ENCODE measurements at places on chromosomes 5 and 9. TPM values are rescaled to one million over a fixed set of nuclear protein-coding genes. Genes with fewer than 3 reads are reported as not detected.

PCDHA9 gene
- 0.03 TPM for total RNA-seq

MCTP1 gene
- total RNA-seq, result 1.0 TPM

F12 gene
- total RNA-seq, result 3.2 TPM

TMEFF1 gene
- 36.9 TPM for total RNA-seq

NEUROG1 gene
- total RNA-seq, result not detected

TIGD6 gene
- total RNA-seq, result 3.9 TPM

CCDC152 gene
- 6.6 TPM for total RNA-seq

PCDHB8 gene
- not detected for total RNA-seq

KLF4 gene
- total RNA-seq, result 2.5 TPM

DNA sequence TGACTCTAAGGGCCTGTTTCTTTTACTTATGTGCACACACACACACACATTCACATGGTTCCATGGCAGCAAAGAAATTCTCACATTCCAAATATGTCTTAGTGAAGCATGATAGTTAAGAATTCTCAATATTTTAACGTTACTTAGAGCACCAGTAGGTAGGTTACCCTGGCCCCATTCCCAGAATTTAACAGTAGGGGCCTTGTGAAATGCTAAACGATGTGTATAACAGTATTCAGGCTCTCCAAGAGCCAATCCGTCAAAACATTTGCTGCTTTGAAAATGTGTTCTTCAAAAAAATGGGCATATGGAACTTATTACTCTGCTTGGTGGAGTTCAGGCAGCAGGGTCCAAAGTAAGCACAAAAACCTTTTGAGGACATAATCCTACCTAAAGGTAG lies 93.7 kb upstream of the DAB2 start:
- no peak for DNase-seq

DNA sequence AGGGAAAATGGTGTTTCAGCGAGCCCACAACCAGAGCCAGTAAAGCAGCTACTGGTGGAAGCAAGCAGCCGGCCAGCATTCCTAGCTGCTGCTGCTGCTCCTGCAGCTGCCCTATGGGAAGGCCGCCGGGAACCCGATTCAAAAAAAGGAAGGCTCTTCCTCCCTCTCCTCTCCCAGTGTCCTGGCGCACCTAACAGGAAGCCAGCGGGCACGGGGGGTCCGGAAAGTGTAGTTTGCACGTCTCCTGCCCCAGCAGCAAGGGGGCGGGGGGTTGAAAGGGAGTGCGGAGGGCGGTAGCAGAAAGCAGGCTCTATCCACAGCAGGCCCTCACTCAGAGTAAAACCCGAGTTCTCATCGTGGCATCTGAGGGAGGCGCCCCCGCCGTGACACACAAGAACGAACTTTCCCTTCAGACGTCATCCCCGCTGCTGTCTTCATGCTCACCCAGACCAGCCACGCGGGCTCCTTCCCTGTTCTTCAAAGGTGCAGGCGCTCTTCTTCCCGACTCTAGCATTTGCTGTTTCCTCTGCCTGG lies 16.5 kb downstream of the GRXCR2 start:
- peak; percentile 50 for DNase-seq

- DNase-seq, result no peak
Observed at GRCh38 chr5:76472335-76473008, 69.4 kb downstream of the IQGAP2 start.

GRCh38 chr9:72065076-72065475 lies 4.7 kb upstream of the C9orf57 start:
- no peak for DNase-seq

DNA sequence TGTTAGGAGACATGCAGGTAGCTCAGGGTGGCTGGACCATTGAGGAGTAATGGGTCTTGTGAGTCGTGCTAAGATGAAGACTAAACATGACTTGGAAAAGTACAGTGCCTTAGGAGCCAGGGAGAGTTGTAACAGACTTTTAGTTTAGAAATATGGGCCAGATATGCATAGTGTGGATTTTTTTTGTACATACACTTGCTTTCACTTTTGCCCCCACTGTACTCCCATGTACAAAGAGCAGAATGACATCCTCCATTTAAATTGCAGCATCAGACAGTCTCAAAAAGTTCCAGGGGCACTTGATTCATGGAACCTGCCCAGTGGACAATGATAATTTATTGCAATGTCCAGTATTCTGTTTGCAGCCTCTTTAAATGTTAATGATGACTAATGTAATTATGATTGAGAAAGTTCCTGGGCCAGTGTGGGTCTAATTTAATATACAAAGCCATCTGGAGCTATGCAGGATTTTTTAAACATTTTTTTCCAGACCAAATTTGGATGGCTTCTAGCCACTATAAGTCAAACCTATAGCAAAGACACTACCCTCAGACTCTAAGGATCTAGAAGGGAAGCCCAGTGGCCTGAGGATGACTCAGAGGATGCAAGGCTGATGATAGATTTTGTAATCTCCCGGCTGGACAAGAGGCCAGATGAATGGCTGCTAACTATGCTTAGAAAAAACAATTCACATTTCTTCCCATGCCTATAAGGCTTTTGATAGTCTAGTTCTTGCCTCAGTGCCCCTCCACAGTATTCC lies 80.1 kb downstream of the TRPC7 start:
- no peak for DNase-seq

DNA sequence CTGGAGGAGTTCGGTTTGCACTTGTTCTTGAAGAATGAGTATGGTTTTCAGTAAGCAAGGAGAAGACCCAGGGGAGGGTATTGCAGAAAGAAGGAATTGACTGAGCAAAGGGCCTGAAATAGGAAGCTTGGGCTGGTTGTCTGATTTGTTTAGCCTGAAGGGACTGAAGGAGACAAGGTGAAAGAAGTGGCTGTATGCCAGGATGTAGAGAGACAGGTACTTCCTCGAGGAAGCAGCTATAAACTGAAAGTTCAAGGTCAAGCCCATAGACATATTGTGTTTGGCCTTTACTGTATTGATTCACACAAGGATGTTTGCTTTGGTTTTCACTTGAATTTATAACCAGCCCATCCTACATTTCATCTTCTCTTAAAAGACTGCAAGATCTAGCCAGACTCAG lies 183.1 kb downstream of the PALM2AKAP2 start:
- DNase-seq, result no peak

DNA sequence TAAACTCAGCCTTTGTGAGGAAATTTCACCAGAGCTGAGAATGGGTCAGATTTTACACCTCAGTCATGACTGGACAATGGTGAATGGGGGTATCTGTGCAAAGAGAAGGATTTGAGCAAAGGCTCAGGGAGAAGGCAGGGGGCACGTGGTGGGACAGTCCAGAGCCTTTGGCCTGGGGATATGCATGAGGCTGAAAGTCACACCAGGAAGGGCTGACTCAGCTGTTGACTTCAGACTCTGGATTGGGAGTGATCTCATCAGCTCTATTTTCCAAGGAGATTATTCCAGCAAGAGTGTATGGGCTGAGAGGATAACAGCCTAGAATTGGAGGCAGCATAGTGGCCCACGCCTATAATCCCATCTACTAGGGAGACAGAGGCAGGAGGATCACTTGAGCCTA lies 53.6 kb downstream of the SAXO1 start:
- DNase-seq, result no peak

DNA sequence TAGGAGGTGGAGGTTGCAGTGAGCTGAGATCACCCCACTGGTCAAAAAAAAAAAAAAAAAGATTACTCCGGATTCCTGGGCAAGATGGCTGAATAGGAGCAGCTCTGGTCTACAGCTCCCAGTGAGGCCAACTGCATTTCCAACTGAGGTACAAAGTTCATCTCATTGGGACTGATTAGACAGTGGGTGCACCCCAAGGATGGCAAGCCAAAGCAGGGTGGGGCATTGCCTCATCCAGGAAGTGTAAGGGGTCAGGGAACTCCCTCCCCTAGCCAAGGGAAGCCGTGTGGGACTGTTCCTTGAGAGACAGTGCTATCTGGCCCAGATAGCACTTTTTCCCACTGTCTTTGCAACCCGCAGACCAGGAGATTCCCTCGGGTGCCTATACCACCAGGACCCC lies 70.7 kb downstream of the CARTPT start:
- DNase-seq, result no peak

DNA sequence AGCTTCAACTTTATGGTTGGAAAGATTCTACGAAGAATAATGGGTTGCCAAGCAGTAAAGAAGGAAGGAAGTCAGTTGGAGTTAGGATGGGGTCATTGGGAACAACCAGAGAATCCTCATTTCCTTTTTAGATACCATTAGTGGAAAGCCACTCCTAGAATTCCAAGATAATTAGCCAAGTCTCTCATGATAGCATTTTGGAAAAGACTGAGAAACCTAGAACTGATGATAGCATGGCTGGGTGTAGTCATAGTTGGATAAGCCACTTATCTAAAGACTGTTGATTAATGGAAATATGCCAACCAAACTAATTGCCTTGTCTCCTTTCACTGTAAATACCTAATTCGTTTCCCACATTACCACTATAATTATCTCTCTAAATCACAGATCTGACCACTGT lies 377.0 kb downstream of the GLIS3 start:
- no peak for DNase-seq

DNA sequence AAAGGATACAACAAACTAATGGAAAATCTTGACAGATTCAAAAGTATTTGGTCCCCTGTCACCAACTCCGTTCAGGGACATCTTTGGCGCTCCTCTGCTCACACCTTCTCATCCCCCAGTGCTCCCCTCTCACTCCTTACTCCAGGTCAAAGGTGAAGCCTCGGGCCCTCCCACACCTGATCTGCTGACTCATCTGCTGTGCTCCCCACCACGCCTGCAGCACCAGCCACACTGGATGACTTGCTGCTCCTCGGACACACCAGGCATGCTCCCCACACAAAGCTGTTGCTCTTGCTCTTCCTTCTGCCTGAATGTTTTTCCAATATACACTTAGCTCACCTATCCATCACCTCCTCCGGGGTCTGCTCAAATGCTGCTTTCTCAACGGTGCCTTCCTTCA lies 123.4 kb downstream of the ESM1 start:
- no peak for DNase-seq

- DNase-seq, result no peak
Observed at GRCh38 chr5:36173426-36173825, 21.5 kb downstream of the SKP2 start.

DNA sequence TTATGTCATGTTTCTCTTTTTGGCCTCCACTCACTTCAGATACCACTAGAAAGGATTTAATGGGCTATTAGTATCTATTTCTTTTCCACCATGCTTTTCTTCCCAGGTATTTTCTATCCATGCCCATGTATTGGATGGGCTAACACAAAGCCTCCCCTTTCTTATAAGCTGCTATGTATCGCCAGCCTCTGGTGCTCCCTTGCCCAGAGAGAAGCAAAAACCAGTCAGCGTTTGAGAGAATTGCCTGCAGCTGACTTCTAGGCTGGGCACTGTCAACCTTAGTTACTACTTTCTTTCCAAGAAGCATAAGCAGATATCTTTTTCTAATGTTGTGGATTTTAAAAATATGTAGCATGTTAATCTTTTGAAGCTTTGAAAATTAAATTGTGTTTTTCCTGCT lies 30.2 kb upstream of the HSPB3 start:
- DNase-seq, result no peak

GRCh38 chr5:137374110-137374714 lies 124.9 kb downstream of the SPOCK1 start:
- DNase-seq, result no peak

- peak; percentile 53 for DNase-seq
Observed at GRCh38 chr5:157471709-157472108, 11.7 kb downstream of the NIPAL4 start.

DNA sequence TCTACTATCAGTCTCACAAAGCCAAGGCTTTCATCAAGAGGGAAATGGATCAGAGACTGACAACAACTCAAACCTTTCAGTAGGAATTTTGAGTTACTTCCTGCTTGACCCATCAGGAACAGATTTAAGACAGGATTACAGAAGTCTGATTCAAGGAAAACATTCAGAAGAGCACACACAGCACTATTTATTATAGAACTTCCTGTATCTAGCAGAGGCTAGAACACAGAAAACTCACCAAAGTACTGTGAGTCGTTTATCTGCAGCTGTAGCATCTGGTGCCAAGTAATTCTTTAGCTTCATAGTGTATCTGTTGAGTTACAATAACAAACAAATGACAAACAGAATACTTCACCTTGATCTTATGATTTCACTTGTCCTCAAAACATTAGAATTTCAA lies 13.8 kb downstream of the LEAP2 start:
- DNase-seq, result no peak

DNA sequence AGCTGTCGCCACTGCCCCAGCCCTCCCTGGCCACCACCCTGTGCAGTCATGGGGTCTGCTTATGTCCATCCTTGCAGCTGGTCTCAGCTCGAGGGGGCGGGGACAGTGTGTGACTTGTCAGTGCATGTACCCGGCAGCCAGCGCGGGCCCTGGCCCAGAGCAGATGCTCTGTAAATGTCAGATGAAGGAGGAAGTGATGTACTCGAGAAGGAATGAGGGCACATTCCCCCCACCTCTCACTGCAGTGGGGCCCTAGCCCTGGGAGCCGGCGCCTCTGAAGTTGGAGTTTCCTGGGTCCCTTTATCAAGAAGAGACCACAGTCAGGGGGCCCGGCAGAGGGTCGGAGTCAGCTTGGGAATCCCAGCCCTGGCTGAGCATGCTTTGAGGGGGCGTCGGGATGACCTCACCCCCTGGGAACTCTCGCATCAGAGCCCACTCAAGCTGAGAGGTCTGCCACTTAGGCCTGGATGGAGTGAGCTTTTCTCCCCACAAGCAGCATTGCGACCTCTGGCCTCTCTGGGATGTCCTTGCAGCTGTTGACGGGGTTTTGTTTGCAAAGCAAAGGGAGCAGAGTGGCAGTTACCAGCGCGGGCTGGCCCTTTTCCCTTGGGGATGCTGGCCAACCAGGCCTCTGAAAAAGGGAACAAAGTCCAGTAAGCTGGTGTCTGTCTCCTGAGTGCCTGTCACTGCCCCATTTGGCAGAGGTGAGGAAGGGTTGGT lies 19.0 kb downstream of the NEURL1B start:
- DNase-seq, result peak; percentile 65
